Neural progenitor cell (in vitro differentiated cells): ENCODE measurements at places on chromosomes 3 and 15. TPM values are rescaled to one million over a fixed set of nuclear protein-coding genes. Genes with fewer than 3 reads are reported as not detected.

Gene GRAMD2A
- total RNA-seq: 0.40 and 0.43 TPM in 2 replicates

Gene CPN2
- not detected in 2 replicates for total RNA-seq

Gene NANOGP8
- total RNA-seq: 1.5 TPM in 1 of 2 replicates, not detected in the other

Gene KCNH8
- 2.2 and 2.3 TPM in 2 replicates for total RNA-seq

Gene ACKR2
- total RNA-seq: not detected in 2 replicates

Gene FGD5
- 0.24 and 0.25 TPM in 2 replicates for total RNA-seq

Gene ARGFX
- total RNA-seq: not detected in 2 replicates

Gene PEAK1
- total RNA-seq: 27.5 and 30.9 TPM in 2 replicates

Gene GPR171
- total RNA-seq: not detected in 2 replicates

Gene GPR176
- 20.6 and 36.4 TPM in 2 replicates for total RNA-seq

Gene EXD1
- total RNA-seq: 0.06 and 0.41 TPM in 2 replicates

Gene RBPMS2
- 0.15 and 1.8 TPM in 2 replicates for total RNA-seq

Gene ITPKA
- total RNA-seq: 0.09 TPM in 1 of 2 replicates, not detected in the other

Gene ANKRD63
- total RNA-seq: not detected in 2 replicates

Gene CYP8B1
- total RNA-seq: not detected in 2 replicates

Gene NEO1
- total RNA-seq: 77.9 and 85.2 TPM in 2 replicates

DNA sequence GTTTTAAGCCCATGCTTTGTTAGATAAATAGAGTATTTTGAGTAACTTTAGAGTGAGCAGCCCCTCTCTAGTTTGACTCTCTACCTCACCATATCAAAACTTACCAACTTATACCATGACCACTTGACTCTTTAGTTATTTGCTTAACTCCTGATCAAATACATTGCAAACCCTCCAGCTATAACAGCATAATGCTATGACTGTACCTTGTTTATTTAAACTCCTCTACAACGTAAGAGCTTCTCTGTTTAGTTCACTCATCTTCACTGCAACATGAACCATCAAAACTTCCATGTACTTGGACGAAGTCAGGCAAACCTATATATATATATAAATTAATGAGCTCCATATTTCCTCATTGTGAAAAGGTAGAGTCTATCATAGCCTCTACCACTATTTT lies 218.2 kb downstream of the DPH6 start:
- H3K27me3 ChIP-seq: no peaks in the 10 kb centered on the region
- H3K4me3 ChIP-seq: no peak overlapping the region
- no peak for DNase-seq
- no peaks in the 10 kb centered on the region for H3K36me3 ChIP-seq
- H3K27ac ChIP-seq: no peak overlapping the region
- H3K4me1 ChIP-seq: no peaks in the 10 kb centered on the region

GRCh38 chr15:68385240-68385561 lies 46.8 kb downstream of the ITGA11 start:
- no peak overlapping the region for H3K27ac ChIP-seq
- H3K4me1 ChIP-seq: no peaks in the 10 kb centered on the region
- no peak for DNase-seq
- no peaks in the 10 kb centered on the region for H3K36me3 ChIP-seq
- H3K4me3 ChIP-seq: no peak overlapping the region

- peak; percentile 84 for DNase-seq
- peak overlapping the region; percentile 33 for H3K4me3 ChIP-seq
- no peak overlapping the region for H3K27ac ChIP-seq
- H3K4me1 ChIP-seq: peaks cover 38% of the 10 kb centered on the region
- no peaks in the 10 kb centered on the region for H3K36me3 ChIP-seq
- H3K27me3 ChIP-seq: peaks cover 100% of the 10 kb centered on the region
These were observed 7.2 kb downstream of the FOXL2 start for GRCh38 chr3:138939561-138940241.

GRCh38 chr3:33646406-33646805 lies 71.6 kb downstream of the CLASP2 start:
- H3K27ac ChIP-seq: no peak overlapping the region
- H3K4me1 ChIP-seq: peaks cover 5% of the 10 kb centered on the region
- no peak overlapping the region for H3K4me3 ChIP-seq

- no peaks in the 10 kb centered on the region for H3K4me1 ChIP-seq
- peaks cover 12% of the 10 kb centered on the region for H3K27me3 ChIP-seq
These were observed 5.9 kb upstream of the EDEM1 start for GRCh38 chr3:5181469-5182141.

- no peaks in the 10 kb centered on the region for H3K27me3 ChIP-seq
- no peaks in the 10 kb centered on the region for H3K36me3 ChIP-seq
- no peak overlapping the region for H3K4me3 ChIP-seq
These were observed 140.4 kb downstream of the ANO10 start for GRCh38 chr3:43481375-43481774.

GRCh38 chr3:106482451-106482850 lies 613.6 kb upstream of the CBLB start:
- no peak overlapping the region for H3K27ac ChIP-seq
- H3K36me3 ChIP-seq: no peaks in the 10 kb centered on the region
- H3K27me3 ChIP-seq: no peaks in the 10 kb centered on the region
- no peak overlapping the region for H3K4me3 ChIP-seq
- H3K4me1 ChIP-seq: no peaks in the 10 kb centered on the region

DNA sequence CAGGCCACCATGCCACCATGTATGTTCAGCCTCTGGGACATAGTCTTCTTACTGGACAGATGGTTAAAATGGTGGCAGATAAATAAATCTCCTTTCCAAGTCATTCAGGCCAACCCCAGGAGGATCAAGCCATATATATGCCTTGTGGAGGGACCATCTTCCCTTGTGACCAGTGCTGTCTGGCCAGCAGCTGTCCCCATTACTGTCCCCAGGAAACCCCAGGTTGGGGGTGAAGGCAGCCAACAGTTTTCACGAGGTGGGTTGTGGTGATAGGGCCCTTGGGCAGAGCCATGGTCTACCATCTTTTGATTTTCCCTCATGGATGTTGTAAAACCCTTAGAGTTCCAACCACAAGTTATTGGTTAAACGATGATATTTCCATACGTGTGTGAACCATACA lies 48.7 kb upstream of the PCSK6 start:
- H3K4me1 ChIP-seq: peaks cover 12% of the 10 kb centered on the region
- no peaks in the 10 kb centered on the region for H3K27me3 ChIP-seq
- no peak for DNase-seq

DNA sequence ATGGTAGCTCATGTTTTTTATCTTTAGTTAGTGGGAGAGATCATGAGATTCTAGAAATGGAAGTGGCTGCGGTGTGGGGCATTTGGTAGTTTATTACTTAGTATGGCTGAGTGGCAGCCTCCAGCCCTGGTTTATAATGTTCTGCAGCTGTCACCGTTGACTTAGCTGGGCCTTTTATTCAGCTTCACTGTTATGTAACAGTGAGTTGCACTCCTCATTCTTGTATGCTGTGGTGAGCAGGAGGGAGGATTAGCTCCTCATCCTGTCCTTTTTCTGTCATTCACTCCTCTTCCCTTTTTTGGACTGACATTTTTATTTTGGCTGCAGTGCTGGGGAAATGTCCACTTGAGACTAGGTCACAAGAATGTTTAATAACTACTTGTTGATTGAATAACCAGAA lies 29.5 kb downstream of the RAD54L2 start:
- no peak overlapping the region for H3K27ac ChIP-seq
- H3K4me1 ChIP-seq: peaks cover 10% of the 10 kb centered on the region
- H3K27me3 ChIP-seq: no peaks in the 10 kb centered on the region
- peaks cover under 1% of the 10 kb centered on the region for H3K36me3 ChIP-seq
- H3K4me3 ChIP-seq: no peak overlapping the region

DNA sequence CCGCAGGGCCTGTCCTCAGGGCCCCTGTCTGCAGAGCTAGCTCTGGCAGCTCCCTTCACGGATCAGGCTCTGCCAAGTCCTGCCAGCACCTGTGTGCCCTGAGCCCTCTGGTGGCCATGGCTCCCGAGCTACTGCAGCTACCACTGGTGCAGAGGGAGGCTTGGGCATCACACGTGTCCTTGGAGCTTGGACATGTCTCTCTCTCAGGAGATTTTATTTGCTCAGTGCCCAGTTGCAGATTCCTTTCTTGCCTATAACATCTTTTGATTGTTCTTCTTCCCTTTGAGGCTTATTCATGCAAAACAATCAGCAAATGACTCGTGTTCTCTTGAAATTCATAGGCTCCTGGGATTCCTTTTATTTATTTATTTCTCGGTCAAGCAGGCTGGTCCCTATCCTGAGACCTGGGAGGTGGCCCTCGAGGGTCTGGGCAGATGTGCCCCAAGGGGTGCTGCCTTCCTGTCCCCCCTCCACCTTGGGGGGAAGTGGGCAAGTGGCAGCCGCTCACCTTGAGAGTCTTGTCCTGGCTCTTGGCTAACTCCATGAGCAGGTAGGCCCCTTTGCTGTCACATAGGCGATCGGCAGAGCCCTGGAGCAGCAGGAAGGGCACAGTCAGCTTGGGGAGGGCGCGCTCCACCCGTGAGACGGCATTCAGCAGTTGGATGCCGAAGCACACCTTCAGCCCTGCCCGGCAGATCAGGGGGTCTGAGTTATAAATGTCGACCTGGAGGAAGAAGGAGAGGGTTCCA lies 21.9 kb downstream of the ABTB1 start:
- no peak overlapping the region for H3K4me3 ChIP-seq
- peak; percentile 51 for DNase-seq
- no peaks in the 10 kb centered on the region for H3K36me3 ChIP-seq
- H3K27me3 ChIP-seq: no peaks in the 10 kb centered on the region
- peaks cover 11% of the 10 kb centered on the region for H3K4me1 ChIP-seq

DNA sequence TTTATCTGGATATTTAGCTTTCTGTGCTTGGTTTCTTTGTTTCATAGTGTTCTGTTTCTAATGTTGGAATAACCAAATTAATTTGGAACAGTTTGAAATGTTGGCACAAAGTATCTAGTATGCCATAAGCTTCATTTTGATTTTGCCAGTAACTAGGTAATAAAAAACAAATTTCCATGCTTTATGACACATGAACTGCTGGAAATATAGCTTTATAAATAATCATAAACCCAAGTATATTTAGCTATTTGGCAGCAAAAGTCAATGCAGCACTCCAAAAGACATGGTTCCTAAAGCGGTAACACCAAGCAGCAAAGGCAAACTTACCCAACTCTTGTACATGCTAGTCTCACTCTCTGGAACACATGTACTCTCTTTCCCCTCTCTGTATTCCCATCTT lies 106.0 kb upstream of the CCNL1 start:
- no peak overlapping the region for H3K4me3 ChIP-seq
- H3K4me1 ChIP-seq: no peaks in the 10 kb centered on the region
- DNase-seq: no peak
- H3K27ac ChIP-seq: no peak overlapping the region
- no peaks in the 10 kb centered on the region for H3K27me3 ChIP-seq

GRCh38 chr15:48596415-48596814 lies 49.1 kb downstream of the FBN1 start:
- no peaks in the 10 kb centered on the region for H3K4me1 ChIP-seq
- no peaks in the 10 kb centered on the region for H3K36me3 ChIP-seq
- H3K4me3 ChIP-seq: no peak overlapping the region
- no peaks in the 10 kb centered on the region for H3K27me3 ChIP-seq

- no peak overlapping the region for H3K4me3 ChIP-seq
- no peak for DNase-seq
- H3K4me1 ChIP-seq: peaks cover 7% of the 10 kb centered on the region
- peaks cover 14% of the 10 kb centered on the region for H3K36me3 ChIP-seq
- no peaks in the 10 kb centered on the region for H3K27me3 ChIP-seq
These were observed 19.3 kb upstream of the SLC12A8 start for GRCh38 chr3:125231895-125232294.

GRCh38 chr3:138945709-138946662 lies 951 bp downstream of the FOXL2 start:
- no peak overlapping the region for H3K27ac ChIP-seq
- peaks cover 100% of the 10 kb centered on the region for H3K27me3 ChIP-seq
- no peaks in the 10 kb centered on the region for H3K36me3 ChIP-seq
- H3K4me3 ChIP-seq: peak overlapping the region; percentile 46

DNA sequence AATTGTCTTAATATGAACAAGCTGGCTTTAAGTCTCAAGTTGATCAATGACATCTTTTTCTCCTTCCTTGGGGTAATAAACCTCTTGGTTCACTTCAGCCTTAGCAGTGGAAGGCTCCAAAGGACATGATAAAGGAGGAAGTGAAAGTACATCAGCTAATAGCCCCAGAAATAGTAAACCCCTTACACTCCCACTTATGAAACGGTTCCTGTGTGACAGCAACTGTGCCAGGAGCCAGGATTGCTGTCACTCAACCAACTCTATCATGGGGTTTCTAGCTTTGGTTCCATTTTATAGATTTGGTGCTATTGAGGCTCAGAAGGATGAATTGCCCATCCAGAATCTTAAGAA lies 216.7 kb downstream of the ABHD5 start:
- no peaks in the 10 kb centered on the region for H3K36me3 ChIP-seq
- no peaks in the 10 kb centered on the region for H3K4me1 ChIP-seq
- H3K27me3 ChIP-seq: no peaks in the 10 kb centered on the region
- DNase-seq: no peak
- no peak overlapping the region for H3K4me3 ChIP-seq

GRCh38 chr3:182292591-182292990 lies 500.7 kb upstream of the ATP11B start:
- no peak overlapping the region for H3K27ac ChIP-seq
- no peak overlapping the region for H3K4me3 ChIP-seq
- peaks cover 17% of the 10 kb centered on the region for H3K4me1 ChIP-seq
- peak; percentile 24 for DNase-seq
- no peaks in the 10 kb centered on the region for H3K36me3 ChIP-seq

DNA sequence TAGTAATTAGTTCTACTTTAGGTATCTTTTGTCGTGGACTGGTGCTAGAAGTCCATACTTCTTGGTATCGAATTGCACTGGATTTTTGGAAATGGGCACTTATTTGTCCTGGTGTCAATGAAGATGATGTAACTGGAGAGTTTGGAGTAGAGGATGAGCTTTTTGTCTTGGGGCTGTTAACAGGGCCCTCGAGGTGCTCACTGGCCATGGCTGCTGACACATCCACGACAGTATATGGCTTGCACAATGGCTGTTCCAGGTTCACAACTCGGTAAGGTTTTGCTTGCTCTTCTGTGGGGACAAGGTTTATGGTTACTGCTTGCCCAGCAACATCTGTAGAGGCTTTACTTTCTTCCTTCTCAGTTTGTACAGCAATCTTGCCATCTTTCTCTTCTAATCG lies 109.4 kb upstream of the TSPAN3 start:
- H3K36me3 ChIP-seq: no peaks in the 10 kb centered on the region
- no peaks in the 10 kb centered on the region for H3K27me3 ChIP-seq
- H3K4me3 ChIP-seq: no peak overlapping the region
- H3K27ac ChIP-seq: no peak overlapping the region

- H3K4me3 ChIP-seq: no peak overlapping the region
- H3K27ac ChIP-seq: no peak overlapping the region
- no peaks in the 10 kb centered on the region for H3K4me1 ChIP-seq
- H3K27me3 ChIP-seq: peaks cover 17% of the 10 kb centered on the region
- DNase-seq: no peak
These were observed 45.0 kb upstream of the SLC6A11 start for GRCh38 chr3:10770981-10771380.

- peak; percentile 67 for DNase-seq
- H3K4me3 ChIP-seq: no peak overlapping the region
- no peaks in the 10 kb centered on the region for H3K27me3 ChIP-seq
- no peaks in the 10 kb centered on the region for H3K36me3 ChIP-seq
- no peaks in the 10 kb centered on the region for H3K4me1 ChIP-seq
These were observed 47.6 kb downstream of the SETMAR start for GRCh38 chr3:4350789-4351163.

- no peak for DNase-seq
- H3K36me3 ChIP-seq: no peaks in the 10 kb centered on the region
- no peak overlapping the region for H3K4me3 ChIP-seq
These were observed 28.5 kb downstream of the ACSBG1 start for GRCh38 chr15:78205856-78206255.

GRCh38 chr15:29822100-29822683 lies at the start of gene TJP1:
TSS of gene TJP1 (minus strand) at chr15:29822468. CDS start at chr15:29822028, 440 bp downstream.
- H3K36me3 ChIP-seq: no peaks in the 10 kb centered on the region
- H3K27me3 ChIP-seq: peaks cover 16% of the 10 kb centered on the region
- peak within 1 kb of the TSS; percentile 95 for H3K4me3 ChIP-seq
- peaks cover 11% of the 10 kb centered on the region for H3K4me1 ChIP-seq

- peak overlapping the region; percentile 61 for H3K27ac ChIP-seq
- peaks cover 16% of the 10 kb centered on the region for H3K4me1 ChIP-seq
- peak; percentile 24 for DNase-seq
- H3K4me3 ChIP-seq: no peak overlapping the region
- H3K36me3 ChIP-seq: no peaks in the 10 kb centered on the region
- no peaks in the 10 kb centered on the region for H3K27me3 ChIP-seq
These were observed 8.4 kb upstream of the PLA1A start for GRCh38 chr3:119589102-119589773.
